ENCODE measurements at places on chromosomes 6 and 20. TPM values are rescaled to one million over a fixed set of nuclear protein-coding genes. Genes with fewer than 3 reads are reported as not detected.

- DNase-seq, result no peak
Observed at GRCh38 chr20:237929-238328, 10.9 kb downstream of the DEFB129 start.

GRCh38 chr6:68196645-68197044, 438.4 kb upstream of the ADGRB3 start:
- no peak for DNase-seq

DNA sequence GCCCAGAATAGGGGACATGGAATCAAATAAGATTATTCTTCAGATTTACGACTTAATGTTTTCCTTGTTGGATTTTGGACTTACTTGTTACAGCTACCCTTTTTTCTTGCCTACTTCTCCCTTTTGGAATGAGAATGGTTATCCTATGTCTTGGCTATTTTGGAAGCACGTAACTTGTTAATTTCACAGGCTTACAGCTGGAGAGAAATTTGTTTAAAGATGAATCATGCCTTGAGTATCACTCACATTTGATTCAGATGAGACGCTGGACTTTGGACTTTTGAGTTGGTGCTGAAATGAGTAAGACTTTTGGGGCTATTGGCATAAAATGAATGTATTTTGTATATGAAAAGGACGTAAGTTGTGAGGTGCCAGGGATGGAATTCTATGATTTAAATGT, 83.3 kb downstream of the SMPDL3A start:
- no peak for DNase-seq

DNA sequence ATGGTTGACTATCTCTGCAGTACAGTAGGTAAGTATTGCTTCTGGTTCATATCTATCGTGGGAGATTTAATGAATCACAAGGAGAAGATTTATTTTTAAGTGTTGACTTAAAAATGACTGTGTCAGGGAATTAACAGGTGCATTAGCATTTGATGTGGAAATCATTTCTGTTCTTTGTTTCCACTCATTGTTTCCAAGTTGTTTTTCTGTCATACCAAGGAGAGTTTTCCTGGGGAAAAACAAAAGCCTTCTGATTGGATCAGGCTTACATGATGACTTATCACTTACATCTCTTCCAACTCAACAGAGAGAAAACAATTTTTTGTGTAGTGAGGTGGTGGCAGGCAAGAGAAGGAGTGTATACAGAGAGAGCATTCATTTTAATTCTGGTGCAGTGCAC, 686.4 kb downstream of the HTR1B start:
- no peak for DNase-seq

The NFATC2 gene
- 11.6 TPM for total RNA-seq

The DTNBP1 gene
- total RNA-seq, result 18.3 TPM

The RHAG gene
- 0.42 TPM for total RNA-seq
